Left cardiac atrium (tissue), 4 donors: ENCODE measurements at places on chromosomes 7 and 10.

DNA sequence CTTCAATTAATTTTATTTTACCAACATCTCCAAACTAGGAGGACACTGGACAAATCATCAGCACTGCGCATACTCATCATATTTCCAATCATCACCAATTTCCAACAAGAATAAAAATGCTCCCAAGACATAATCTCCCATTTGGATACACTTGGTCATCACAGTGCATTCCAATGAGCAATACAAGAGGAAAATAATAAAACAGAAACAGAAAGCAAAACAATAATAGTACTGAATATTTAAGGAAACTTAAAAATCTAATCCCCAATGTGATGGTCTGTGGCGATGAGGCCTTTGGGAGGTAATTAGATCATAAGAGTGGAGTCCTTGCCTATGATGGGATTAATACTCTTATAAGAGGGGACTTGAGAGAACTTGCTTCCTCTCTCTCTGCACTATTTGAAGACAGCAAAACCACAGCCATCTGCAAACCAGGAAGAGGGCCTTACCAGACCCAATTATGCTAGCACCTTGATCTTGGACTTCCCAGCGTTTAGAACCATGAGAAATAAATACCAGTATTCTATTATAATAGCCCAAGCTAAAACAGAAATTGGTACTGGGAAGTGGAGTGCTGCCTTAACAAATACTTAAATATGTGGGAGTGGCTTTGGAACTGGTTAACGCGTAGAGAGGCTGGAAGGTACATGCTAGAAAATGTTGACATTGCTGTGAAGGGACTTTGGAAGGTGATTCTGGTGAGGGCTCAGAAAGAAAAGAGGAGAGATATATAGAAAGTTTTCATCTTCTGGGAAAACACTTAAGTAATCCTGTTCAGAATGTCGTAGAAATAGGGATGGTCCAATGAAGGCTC, 91.5 kb downstream of the JAZF1 start:
- no peak for DNase-seq

DNA sequence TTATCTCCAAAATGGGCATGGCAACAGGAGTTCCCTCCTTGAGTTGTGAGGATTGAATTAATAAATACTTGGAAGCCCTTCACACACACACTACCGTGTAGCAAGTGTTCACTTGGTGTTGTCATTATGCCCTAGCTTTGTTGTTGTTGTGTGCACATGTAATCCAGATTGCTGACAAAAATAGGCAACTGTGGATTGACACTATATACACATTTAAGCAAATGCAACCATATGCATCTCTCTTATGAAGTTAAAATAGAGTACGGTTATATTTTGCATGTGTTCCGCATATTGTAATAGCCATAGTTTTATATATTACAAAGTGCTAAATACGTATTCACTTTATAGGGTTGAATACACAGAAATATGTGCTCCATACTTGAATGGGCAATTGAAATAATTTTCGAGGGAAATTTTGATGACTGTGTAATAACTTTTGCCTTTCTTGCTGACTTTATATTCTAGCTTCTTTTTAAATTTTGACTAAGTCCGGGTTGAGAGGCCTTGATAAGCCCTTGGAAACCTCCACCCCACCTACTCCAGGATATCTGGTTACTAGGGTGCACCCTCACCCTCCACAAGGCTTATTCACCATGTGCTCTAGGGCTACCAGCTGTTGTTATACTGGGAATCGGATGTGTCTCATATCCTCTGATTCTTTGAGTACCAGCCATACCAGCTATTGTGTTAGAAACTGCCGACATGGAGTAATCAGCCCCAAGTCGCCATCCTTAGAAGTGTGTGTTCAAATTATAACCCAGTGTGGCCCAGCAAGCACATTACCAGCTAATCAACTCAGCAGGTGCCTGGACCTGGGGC, 265.0 kb downstream of the CAMK1D start:
- DNase-seq: no peak

DNA sequence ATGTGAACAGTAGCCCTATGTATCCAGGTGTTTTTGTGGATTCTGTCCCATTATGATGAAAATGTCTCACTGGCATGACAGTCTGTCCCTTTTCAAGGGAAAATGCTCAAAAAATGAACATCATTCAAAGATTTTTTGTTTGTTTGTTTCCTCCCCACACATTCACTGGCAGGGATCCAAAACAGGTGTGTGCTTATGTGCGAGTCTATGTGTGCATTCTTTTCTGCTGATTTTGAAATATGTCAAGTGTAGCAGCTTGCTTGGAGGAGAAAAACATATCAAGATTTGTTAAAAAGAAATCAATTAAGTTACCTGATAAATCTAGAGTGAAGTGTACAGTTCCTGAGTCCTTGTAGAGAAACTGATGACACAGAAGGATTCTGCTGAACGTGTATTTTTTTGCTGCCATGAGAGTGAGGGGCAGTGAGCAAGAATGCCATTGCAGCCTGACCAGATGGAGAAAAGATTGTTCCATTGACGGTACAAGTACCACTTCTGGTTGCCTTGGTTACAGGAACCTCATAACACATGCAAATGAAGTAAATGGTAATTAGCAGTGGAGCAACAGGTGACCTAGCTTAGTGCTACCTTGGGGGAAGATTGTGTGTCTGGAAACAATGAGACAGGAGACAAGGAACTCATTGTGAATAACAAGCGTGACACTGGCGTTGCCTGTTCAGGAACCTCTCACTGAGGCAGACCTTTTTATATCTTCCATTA, 277.4 kb upstream of the PHYHIPL start:
- no peak for DNase-seq

- no peak for DNase-seq
Measured at GRCh38 chr10:45647118-45647517, 25.5 kb downstream of the ZFAND4 start.

GRCh38 chr7:100369105-100369504, 4.2 kb upstream of the PILRA start:
- DNase-seq: peak; percentile 53

- no peak for DNase-seq
Measured at GRCh38 chr7:82700741-82701140, 257.2 kb upstream of the CACNA2D1 start.
